Kidney tubule cell (primary cell): ENCODE measurements at places on chromosomes 1 and 21.
A peak's percentile ranks its signal among the peaks of the same experiment; 100 is the strongest.

GRCh38 chr21:29240136-29240535 is 58.6 kb upstream of the BACH1 start:
- no peak for DNase-seq

- no peak for DNase-seq
Measured at GRCh38 chr1:58573138-58573537, 3.9 kb downstream of the TACSTD2 start.

DNA sequence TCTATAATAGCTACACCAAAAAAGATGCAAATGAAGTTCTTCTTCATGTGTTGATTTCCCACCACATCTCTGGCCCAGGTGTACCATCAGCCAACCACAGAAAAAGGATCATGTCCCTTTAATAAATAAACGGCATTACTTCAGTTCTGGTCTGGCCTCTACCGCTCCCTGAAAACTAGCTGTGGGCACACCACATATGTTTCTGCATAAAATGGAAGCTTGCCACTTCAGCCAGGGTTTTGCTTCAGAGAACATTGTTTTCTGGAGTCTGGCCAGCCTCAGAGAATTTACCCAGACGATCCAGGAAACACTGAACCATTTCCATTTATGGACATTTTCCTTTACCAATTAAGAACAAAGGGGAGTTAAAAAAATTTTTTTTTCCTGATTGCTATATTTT is 5.8 kb upstream of the LAMC2 start:
- peak; percentile 95 for DNase-seq

GRCh38 chr1:149979245-149979971 is 31.1 kb downstream of the OTUD7B start:
- peak; percentile 29 for DNase-seq

DNA sequence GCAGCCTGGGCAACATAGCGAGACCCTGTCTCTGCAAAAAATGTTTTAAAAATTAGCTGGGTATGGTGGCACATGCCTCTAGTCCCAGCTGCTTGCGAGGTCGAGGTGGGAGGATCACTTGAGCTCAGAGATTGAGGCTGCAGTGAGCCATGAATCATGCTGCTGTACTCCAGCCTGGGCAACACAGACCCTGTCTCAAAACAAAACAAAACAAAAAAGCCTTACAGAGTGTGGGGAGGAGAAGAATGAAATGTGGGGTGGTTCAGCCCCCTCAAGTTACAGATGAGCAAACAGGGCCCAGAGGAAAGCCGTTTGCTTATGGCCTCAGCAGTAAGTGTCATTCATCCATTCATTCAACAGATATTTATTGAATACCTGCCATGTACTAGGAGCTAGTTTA is 40.7 kb downstream of the RPS6KA1 start:
- DNase-seq = peak; percentile 6

GRCh38 chr21:43917515-43918384 is 52.7 kb downstream of the AGPAT3 start:
- DNase-seq = no peak
